Panc1 (cell line): ENCODE measurements at places on chromosomes 2 and 18. TPM values are rescaled to one million over a fixed set of nuclear protein-coding genes. Genes with fewer than 3 reads are reported as not detected.

Gene TMEM200C
- 0.10 TPM for total RNA-seq

Gene RAB27B
- 3.9 TPM for total RNA-seq

Gene TNFAIP6
- not detected for total RNA-seq

Gene CRACDL
- total RNA-seq, result 2.4 TPM

Gene EMILIN1
- total RNA-seq, result 0.31 TPM
